ENCODE measurements at places on chromosomes 3 and 15.

- DNase-seq = no peak
Measured at GRCh38 chr15:63135804-63136203, 14.1 kb downstream of the LACTB start.

DNA sequence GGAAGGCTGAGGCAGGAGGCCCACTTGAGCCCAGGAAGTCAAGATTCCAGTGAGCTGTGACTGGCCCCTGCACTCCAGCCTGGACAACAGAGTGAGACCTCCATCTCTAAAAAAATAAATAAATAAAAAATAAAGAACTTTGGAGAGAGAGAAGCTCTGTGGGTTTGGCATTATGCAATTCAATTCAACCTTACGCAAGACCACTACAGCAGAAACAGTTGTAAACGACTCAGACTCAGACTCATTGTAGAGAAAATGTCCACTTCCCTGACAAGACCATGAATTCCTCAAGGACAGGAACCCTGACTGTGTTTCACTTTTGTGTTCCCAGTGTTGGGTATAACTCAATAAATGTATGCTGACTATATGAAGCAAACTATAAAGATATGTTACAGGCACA, 90.3 kb upstream of the C3orf80 start:
- DNase-seq = no peak

GRCh38 chr3:5221701-5222100, 34.2 kb downstream of the EDEM1 start:
- no peak for DNase-seq

DNA sequence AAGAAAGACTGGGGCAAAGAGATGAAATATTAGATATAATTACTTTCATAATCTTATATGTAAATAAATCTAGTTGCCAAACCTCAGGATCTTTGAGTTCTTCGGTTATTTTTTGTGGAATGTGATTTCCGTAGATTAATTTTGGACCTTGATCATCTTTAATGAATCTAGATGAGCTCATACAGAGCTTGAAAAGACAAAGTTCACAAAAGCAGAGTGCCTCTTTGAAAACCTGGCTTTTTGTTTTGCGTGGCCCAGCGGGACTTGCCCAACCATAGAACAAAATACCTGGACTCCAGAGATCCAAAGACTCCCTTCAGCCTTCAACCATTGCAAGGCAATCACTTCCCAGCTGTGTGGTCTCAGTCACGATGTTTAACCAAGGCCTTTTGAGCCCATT, 54.8 kb upstream of the CHST2 start:
- DNase-seq = no peak

- no peak for DNase-seq
Measured at GRCh38 chr3:171704814-171705213, 105.5 kb downstream of the PLD1 start.

DNA sequence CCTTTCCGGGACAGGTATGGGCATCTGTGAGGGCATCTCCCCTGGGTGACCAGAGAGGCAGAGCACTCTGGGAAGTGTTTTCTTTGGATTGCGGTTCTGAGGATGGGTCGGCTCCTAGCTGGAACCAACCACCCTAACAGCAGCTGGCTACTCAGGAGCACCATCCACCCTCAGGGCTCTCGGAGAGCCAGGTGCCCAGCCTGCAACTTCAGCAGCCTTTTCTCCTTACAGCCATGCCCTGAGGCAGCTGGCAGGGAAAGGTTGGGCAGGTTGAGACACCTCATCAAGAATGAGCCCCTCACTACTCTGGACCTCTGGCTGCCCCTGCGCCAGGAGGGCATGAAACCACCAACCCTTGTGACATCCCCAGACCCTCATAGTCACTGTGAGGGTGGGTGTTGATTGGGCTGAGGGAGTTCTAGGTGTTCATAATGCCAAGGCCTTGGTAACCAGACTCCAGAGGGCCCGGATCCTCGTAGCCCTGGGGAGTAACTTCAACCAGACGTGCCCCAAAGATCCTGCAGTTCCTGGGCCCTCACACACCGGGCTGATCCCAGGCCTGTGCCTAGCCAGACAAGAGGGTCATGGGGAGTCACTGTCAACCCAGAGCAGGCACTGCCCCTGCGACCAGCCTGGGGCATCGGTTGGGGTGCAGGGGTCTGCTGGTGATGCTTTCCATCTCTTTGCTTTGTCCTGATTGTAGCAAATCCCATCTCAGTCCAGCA, 114.4 kb upstream of the ABHD17C start:
- no peak for DNase-seq

DNA sequence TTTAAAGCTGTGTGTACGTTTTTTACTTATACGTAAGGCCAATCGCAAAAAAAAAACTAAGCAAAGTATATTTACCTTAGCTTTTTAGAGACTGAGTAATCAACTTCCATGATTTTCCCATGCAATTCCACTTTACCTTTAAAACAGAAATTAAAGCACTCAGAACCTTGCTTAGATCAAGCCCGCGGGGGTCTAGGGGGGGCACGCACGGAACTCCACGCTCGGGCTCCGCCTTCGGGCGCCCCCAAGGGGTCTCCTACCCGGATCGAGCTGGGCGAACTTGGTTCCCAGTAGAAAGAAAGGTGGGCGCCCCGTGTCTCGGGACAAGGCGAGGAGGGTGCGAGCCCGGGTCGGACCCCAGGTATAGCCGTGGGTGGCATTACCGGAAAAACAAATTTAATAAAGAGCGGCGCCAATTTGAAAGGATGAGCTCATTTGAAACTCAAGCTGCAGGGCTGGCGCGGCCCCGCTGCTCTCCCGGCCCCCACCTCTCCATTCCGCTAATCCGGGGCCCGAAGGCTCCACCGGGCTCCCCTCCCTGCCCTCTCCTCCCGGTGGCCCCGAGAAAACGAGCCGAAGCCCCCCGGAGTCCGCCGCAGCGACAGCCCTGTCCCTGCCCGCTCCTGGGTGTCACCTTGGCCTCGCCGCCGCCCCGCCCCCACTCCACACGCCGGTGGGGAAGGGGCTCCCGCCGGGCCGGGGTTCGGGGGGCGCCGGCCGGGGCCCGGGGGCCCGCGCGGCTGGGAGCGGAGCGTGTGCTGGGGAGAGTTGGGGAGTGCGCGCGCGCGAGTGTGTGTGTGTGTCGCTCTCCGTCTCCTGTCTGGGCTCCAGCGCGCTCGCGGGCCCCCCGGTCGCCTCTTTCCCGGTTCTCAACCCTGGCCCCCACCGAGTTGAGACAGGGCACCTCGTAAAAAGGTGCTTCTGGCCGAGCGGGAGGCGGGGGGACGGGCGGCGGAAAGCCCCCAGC, 1.5 kb downstream of the IGF2BP2 start:
- DNase-seq = peak; percentile 24

Measured in HEK293T (cell line).